Stimulated activated naive CD4-positive, alpha-beta T cell (primary cell): ENCODE measurements at places on chromosomes 5 and 9.

DNA sequence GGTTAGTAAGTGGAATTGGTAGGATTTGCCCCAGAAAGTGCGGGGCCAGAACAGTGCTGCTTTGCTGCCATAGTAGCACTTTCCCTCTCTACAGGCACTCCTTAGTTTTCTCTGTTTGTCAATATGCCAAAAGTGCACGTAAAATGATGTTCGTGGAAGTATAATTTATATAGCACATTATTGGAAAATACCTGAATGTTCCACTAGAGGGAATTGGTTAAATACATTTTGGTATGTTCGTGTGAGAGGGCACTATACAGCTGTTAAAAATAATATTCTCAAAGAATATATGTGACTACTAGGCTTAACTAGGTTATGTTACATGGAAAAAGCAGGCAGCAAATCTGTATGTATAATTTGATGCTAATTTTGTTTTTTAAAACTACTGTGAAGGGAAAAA lies 184.0 kb upstream of the GDNF start:
- DNase-seq = no peak

DNA sequence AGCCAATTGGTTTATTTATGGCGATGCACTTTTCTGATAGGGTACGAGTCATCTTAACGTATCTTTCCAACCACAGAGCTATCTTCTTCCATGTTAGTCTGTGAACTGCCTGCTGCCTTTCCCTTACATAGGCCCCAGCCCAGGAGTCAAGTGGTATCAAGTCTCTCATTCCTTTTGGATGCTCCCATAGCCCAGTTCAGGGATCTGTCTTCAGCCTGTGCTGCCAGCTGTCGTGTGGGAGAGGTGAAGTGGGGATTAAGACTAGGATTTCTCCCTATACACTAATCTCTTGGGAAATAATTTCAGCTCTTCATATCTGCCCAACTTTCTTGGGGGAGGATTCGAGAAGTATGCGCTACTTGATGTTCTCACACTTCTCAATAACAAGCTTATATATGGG lies 475.7 kb downstream of the EBF1 start:
- DNase-seq = no peak

- no peak for DNase-seq
Measured at GRCh38 chr5:177509381-177509951, at the start of gene DOK3. DOK3 (minus strand) TSS chr5:177509826; CDS start chr5:177509540, 286 bp downstream.

- DNase-seq = no peak
Measured at GRCh38 chr5:79236970-79237739, 1.2 kb downstream of the JMY start.

DNA sequence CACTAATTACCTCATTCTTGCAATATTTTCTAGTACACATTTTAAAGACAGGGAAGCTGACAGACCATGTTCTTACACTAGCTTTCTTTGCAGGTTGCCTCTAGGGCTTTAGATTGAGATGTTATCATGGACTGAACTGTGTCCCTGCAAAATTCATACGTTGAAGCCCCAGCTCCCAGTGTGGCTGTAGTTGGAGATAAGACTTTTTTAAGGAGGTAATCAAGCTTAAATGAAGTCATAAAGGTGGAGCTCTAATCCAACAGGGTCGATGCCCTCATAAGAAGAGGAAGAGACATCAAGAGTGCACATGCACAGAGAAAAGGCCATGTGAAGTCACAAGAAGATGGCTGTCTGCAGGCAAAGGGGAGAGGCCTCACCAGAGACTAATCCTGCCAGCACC lies 471.2 kb upstream of the ACTBL2 start:
- no peak for DNase-seq

DNA sequence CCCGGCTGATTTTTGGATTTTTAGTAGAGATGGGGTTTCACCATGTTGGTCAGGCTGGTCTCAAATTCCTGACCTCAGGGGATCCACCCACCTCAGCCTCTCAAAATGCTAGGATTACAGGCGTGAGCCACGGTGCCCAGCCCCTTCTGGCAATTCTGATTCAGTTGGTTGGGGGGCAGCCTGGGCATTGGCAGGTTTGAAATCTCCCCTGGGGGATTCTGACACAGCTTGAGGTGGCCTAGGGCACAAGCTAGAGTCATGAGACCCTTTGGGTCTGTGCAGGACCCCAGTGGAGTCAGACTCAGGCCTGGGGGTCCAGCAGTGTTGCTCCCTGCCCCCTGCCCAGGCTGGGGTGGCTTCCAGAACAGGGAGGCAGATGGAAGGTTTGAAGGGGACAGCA lies 239.8 kb downstream of the PBX3 start:
- DNase-seq = no peak

GRCh38 chr9:8823131-8823895 lies 1023.7 kb upstream of the DMAC1 start:
- no peak for DNase-seq

- no peak for DNase-seq
Measured at GRCh38 chr5:1987471-1987870, 104.7 kb upstream of the IRX4 start.

- no peak for DNase-seq
Measured at GRCh38 chr5:1769752-1770442, 29.7 kb downstream of the MRPL36 start.

DNA sequence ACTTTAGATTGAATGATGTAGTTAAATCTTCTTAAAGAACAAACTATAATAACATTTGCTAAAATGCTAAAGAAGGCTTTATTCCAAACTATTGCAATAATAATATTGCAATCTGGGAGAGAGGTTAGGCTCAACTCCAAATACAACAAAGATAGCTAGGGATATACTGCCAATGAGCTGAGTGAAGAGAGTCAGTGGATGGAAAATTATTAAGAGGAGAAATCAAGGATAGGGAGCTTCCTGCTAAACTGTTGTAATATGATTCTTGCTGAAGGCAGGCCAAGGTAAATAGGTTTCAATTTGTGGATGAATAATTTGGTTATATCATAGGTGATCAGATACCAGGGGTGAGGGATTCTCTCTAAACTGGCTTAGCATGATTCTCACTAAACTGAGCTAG lies 1651.5 kb downstream of the EFNA5 start:
- no peak for DNase-seq

GRCh38 chr9:128927731-128928411 lies 7.1 kb downstream of the PHYHD1 start:
- DNase-seq = peak; percentile 36

DNA sequence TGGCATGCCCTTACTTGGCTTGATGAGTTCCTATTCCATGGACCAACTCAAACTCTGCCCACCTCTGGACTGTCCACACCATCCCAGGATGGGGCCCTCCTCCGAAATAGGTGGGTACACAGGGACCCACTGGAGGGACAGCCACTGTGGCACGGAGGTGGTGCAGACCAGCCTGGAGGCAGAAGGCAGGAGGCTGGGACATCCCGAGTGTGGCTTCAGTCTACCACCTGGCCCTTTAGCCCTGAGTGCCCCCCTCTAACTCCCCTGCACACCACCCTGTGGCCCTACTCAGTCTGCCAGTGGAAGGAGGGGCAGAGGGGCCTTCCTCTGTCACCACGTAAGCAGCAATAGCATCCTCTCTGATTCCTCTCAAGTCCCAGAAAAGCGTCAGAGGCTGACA lies 3.7 kb downstream of the IL3 start:
- DNase-seq = no peak
